ENCODE measurements at places on chromosomes 7 and 10.
A peak's percentile ranks its signal among the peaks of the same experiment; 100 is the strongest.

DNA sequence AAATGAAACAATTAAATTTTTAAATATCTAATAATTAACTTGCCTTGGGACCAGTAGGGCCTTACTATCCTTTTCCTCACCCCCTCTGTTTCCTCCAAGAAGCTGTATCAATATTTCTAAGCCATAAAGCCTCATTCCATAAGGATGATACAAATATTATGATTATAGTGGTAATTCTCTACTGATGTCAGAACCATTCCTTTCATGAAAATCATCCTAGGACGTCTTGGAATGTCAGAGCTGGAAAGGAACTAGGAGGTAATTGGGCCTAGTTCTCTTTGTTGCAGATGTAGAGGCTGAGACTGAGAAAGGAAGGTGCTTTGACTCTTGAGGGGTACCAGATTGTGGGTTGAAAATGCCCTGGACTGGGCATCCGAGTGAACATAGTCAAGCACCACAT, 766.7 kb upstream of the GHITM start:
- no peak for DNase-seq

DNA sequence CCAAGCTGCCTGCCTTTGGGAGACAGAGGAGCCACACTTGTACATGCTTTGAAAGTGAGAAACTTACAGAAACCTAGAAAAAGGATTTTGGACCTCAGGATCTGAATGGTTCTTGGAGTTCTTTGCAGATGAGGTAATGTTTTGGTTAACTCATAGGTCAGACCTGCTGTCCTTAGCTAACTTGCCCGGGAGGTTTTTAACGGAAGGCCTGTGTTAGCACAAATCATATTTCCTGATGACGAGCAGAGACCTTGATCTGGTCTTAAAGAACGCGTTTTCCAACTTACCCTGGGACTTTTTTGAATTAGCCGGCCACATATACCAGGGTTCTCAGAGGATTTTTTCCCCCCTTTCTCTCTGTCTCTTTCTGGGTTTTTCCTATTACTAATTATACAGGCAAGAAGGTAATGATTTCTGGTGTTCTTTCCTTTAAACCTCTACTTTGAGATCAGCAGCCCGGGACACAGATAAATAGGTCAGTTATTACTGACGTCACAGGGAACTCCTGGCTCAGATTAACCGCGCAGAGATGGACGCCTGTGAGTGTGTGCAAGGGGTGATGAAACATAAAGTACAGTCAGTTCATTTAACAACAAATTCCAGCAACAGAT, 101.7 kb upstream of the KLF6 start:
- DNase-seq: no peak

- DNase-seq: peak; percentile 55
Measured at GRCh38 chr7:112204499-112205342, 1.5 kb downstream of the DOCK4 start.

DNA sequence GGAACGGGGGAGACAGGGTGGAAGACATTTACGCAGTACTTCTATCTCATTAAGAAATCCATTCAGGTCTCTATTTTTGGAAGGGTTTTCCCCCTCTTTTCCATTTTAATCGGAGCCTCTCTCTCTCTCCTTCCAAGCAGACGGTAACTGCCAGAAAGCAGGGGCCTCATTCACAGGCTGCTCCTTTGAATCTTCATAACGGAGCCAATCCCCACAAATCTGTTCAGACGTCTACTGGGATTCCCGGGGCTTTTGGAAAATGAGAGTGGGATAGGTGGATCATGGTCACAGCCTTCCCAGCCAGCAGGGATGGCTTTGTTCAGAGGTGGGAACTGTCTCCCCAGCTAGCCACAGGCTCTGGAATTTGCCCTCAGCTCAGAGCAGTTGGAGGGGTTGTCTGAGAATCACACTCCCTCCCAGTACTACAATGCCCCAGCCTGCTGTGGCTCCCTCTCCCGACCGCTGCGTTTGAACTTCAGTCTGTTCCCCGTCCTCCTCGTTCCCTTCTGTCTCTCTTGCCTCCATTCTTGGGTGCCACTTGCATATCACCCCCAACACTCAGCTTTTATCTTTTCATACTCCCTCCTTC, 413.6 kb downstream of the PLXNA4 start:
- DNase-seq: peak; percentile 30

DNA sequence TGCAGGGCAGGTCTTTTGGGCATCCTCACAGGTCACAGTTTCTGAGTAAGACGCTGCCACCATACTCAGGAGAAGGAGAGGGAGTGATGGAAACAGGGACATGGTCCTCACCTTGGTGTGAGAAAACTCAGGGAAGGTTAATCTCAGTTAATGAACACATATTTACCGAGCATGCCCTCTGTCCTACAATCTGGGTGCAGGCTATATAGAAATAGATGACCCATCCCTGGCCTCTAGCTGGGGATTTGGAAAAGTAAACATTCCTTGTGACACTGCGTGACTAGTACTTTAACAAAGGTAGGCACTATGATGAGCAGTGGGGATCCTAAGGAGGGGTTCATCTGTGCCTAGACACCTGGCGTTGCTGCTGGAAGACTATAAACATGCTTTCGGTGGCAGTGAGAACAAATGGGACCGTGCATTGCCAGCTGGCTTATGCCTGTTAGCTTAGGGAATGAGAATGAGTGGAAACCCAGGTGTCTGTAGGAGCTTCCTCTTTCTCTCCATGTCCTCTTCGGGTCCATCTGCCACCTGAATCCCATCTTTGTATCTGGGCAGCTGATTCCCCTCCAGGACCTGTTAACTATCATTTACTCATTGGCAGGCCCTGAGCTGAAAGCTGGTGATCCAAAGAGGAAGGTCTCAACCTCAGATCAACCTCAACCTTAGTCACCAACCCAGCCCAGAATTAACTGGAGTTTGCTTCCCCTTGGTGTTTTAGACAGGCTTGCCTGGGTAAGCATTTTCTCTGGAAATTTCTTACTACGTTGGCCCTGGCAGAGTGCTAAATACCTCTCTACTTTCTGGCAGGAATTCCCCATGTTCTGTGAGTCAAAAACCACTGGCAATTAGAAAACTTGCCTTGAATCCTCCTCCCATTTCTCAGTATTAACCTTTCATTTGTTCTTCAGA, 794 bp downstream of the MBL2 start:
- no peak for DNase-seq

GRCh38 chr10:66642217-66642616, 283.6 kb upstream of the LRRTM3 start:
- no peak for DNase-seq

Measured in NCI-H82 (cell line).